ENCODE measurements at places on chromosomes 6 and 20. TPM values are rescaled to one million over a fixed set of nuclear protein-coding genes. Genes with fewer than 3 reads are reported as not detected.

GRCh38 chr6:39420300-39421265 is 98.1 kb upstream of the KCNK16 start:
- DNase-seq = no peak

The EMILIN3 gene
- 0.04 TPM for total RNA-seq

- peak; percentile 85 for DNase-seq
Measured at GRCh38 chr6:28225056-28225834, at the start of gene ZSCAN9. Gene ZSCAN9 (plus strand): TSS chr6:28225275. CDS start chr6:28227085, 1,810 bp downstream.

DNA sequence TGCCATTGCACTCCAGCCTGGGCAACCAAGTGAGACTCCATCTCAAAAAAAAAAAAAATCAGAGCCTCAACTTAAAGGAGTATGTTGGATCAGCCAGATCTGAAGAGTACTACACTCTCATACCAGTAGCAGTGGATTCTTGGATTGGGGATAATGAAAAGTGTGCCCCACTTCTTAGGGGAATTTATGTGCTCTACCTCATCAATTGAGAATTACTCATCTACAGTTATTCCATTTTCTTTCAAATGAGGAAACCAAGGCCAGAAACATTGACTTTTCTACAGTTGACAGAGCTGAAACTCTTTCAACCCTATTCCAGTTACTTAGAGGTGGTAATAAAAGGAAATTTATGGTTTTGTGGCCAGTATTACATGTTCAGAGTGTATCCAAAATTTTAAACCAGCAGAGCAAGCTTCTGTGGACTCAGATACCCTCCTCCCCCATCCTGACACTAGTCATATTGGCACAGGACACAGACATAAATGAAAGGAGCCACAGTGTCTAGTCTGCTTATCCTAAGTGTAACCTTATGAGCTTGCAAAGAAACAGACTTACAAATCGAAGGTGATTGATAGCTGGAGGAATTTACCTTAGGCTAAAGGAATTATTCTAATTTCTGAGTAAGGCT is 51.2 kb downstream of the ORC3 start:
- DNase-seq = no peak

DNA sequence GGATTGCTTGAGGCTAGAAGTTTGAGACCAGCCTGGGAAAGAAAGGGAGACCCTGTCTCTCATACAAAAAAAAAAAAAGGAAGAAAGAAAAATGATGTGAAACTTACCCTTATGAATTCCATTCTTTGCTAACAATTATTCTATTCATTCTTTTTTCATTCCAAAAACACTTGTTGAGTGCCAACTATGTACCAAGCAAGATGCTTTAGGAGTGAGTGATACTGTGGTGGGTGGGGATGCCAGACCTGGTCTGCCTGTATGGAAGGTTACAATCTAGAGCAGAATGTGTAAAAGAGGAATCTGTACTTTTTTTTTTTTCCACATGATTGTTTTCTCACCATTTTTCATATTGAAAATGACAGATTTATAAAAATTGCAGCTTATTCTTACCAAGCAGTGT is 73.8 kb upstream of the TULP1 start:
- no peak for DNase-seq

DNA sequence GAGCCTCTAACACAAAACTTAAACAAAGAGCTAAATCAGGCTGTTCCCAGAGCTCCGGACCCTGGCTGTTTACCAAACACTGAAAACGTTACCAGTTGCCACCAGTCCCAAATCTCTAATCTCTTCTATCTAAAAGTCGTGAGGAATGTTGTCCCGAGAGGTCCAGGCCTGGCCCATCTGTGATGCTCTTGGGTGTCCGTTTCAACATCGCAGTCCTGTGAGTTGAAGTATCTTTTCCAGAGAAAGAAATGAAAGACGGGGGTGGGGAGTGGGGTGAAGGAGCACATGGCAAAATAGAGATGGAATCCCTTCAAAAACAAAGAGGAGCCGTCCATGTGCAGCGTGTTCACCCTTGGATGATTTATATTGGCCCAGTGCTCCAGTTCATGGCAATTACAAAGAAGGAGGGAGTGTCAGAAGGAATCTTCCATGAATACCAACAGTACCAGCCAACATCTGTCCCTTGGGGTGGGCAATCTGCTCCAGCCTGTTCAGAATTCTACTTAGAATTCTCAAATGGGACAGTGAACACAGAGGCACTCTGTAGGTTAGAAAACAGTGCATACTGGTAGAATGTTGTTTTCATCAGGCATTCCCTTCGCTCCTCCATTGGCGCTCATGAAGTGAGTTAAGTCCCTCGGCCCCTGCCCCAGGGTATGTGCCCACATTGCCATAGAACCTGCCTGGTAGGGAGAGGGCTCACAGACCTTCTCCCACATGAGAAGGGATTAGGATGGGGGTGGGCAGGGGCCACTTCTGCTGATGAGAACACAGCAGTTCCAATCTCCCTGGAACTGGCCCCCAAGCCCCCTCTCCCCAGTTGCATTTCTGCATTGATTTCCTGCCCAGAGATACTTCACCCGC is 112.1 kb downstream of the LY86 start:
- DNase-seq = no peak

The HLA-DQB2 gene
- not detected for total RNA-seq

The CALHM5 gene
- 0.11 TPM for total RNA-seq

GRCh38 chr6:33677143-33677660 is 34.3 kb downstream of the UQCC2 start:
- DNase-seq = no peak

Data from foreskin keratinocyte (primary cell).